ENCODE measurements at places on chromosomes 12 and 14. TPM values are rescaled to one million over a fixed set of nuclear protein-coding genes. Genes with fewer than 3 reads are reported as not detected.

The RAD52 gene
- 31.2 TPM for total RNA-seq

The ZDHHC22 gene
- total RNA-seq, result 0.12 TPM

The TNS2 gene
- total RNA-seq, result 4.5 TPM

DNA sequence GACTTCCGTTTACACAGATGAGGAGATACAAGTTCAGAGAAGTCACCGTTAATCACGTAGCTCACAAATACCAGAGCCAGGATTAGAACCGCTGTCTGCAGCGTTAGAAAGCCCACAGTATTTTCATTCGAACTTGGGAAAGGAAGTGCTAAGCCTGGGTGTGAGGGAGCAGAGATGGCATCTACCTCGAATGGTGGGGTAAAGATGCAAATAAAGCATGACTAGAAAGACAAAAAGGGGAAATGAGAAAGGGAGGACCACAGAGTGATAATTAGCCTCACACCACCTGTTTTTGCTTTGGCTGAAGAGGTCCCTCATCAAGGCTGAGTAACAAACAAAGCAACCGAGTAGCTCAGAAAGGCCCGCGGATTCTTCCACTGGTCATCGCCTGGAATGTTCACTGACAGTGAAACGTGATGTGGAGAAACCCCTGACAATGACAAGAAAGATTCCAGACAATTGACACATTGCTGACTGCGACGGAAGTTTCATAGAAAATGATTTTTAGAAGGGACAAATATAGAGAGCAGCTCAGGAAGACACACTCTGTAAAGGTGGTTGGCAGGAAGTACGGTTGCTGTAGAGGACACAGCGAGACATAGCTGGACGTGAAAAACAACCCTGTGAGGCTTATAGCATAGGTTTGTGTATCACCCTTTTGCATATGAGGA is 31.5 kb upstream of the BHLHE41 start:
- DNase-seq, result no peak

GRCh38 chr12:109938947-109939346 is 38.9 kb downstream of the TCHP start:
- no peak for DNase-seq

The GRIP1 gene
- total RNA-seq, result 7.4 TPM

GRCh38 chr12:107339487-107339886 is 246.1 kb upstream of the CRY1 start:
- DNase-seq, result no peak

DNA sequence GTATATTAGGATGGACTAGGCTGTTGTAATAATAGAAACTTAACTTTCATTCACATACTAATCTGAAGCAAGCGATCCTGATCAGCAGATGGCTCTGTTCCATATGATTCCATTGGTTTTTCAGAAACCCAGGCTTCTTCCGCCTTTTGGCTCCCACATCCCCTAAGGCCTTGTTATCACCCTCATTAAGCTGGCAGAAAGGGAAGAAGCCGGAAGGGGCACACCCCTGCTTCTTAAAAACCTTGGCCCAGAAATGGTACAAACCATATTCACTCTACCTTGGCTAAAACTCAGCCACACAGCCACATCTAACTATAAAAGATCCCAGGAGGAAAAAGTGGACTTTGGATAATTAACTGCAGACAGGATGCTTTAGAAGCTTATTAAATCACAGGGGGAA is 329.2 kb downstream of the PCNX1 start:
- DNase-seq, result no peak

The SERPINA12 gene
- not detected for total RNA-seq

- no peak for DNase-seq
These were observed 165.4 kb upstream of the SSTR1 start for GRCh38 chr14:38042322-38042721.

The HELB gene
- 4.8 TPM for total RNA-seq

GRCh38 chr12:132478845-132479244 is 11.1 kb upstream of the FBRSL1 start:
- no peak for DNase-seq

The KERA gene
- not detected for total RNA-seq
